ENCODE measurements at places on chromosomes 6 and 20.

DNA sequence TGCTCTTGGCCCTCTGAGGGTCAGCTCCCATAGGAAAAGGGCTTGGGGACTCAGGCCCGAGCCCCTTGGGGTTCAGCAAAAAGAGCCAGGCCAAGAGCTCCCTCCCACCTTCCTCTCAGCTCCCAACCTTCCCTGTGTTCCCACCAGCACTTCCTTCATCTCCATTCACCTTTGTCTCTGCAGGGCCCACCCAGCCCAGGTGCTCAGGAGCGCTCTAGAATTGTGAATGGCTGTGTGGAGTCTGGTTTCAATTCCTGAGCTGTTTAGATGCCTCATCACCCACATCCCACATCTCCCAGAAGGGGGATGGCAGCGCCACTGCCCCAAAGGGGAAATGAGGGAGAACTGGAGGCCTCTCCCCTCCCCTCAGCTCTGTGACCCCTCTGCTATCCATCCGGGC is 7.7 kb downstream of the GRM4 start:
- no peak for DNase-seq

DNA sequence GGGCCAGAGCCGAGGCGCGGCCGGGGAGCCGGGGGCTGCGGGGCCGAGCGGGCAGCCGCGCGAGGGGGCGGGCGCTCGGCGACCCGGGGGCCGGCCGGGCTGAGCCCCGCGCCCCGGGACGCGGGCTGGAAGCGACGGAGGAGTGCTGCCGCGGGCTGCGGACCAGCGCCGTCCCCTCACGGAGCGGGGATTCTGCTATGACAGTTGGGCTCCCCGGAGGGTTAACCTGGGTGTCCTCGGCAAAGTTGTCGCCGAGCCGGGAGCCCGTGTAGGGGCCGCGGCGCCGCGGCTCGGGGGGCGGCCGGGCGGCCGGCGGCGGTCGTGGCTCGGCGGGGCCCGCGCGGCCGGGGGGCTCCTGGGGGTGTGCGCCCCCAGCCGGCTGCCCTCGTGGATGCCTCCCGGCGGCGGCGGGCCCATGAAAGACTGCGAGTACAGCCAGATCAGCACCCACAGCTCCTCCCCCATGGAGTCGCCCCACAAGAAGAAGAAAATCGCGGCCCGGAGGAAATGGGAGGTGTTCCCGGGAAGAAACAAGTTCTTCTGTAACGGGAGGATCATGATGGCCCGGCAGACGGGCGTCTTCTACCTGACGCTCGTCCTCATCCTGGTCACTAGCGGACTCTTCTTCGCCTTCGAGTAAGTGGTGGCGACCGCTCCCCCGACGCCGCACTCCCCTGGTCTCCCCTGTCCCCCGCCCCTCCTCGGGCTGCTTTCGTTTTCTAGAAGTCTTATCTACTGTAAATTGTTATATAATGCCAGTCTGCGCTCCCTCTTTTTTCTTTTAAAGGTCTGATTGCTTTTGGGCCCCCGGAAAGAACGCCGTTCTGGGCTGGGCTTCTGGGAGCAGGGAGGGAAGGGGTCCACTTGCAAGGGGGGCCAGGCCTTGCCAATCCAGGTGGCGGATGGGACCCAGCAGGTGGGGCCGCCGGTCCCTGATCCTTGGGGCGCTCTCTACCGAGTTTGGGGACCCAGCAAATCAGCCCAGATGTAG is 936 bp downstream of the ZDHHC14 start:
- peak; percentile 64 for DNase-seq

GRCh38 chr6:151900256-151900655 is 92.8 kb downstream of the ESR1 start:
- DNase-seq = no peak

DNA sequence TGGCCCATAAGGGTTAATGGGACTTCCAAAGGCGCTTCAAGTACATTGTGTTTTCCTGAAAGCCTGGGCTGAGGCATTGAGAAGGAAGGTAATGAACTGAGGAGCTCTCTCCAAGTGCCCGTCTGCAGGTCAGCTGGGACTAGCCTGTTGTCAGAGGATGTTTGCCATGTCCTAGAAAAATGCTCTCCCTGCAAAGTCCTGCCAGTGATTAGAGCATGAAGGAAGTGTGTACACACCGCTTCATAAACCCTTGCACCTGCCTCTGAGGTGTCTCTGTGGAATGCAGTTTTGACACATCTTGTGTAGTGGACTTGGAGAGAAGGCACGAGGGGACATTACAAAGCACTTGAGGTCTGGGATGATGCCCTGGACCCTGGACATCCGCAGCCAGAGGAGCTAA is 506.7 kb downstream of the KIF16B start:
- DNase-seq = no peak

- no peak for DNase-seq
Observed at GRCh38 chr6:165950316-165950715, 217.3 kb downstream of the TBXT start.

DNA sequence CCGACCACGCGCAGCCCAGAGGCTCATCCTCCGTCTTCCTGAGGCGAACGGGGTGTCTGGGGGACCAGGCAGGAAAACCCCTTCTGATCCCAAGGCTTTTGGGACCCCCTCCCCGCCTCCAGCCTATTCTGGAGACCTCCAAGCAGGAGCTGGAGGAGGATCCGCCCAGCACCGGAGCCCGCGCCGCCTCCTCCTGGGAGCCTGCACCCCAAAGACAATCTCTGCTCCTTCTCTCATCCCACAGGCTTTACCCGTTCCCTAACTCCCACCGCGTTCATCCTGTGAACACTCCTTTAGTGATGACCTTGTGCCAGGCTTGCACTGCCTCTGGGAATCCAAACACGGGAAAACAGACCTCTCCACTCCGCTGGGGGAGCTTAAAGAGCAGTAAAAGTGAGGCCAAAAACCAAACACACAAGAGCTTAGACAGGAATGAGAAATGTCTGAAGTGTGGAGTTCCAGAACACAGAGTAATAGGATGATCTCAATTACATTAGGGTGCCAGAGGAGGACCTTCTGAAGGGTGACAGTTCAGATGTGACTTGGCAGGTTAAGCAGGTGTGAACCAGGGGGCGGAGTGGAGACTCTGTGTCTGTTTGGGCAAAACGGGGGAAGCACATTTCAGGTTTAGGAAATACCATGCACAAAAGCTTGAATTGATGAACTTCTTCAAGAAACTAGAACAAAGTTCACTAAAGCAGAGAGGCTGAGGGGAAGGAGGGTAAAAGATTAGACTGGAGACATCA is 7.6 kb downstream of the HLA-DRB5 start:
- no peak for DNase-seq

GRCh38 chr6:124741341-124741740 is 220.9 kb upstream of the RNF217 start:
- DNase-seq = no peak

GRCh38 chr6:163354085-163354484 is 60.4 kb upstream of the QKI start:
- DNase-seq = no peak

- DNase-seq = no peak
Observed at GRCh38 chr6:62357835-62358234, 71.8 kb upstream of the KHDRBS2 start.

DNA sequence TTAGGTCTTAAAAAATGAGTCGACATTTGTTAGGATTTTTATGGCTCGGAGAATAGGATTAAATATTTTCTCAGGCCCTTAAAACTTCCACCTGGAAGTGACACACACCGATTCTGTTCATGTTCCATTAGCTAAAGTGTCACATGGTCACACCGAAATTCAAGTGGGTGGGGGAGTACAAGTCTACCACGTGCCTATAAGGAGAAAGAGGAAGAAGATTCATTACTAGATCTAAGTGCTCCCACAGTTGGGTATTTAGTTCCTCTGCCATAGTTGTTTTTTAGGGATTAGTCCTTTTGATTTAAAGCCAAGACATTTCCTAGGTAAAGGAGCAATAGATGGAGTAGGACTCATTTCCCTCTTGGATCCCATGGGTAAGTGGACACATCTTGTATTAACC is 4.9 kb upstream of the TOX2 start:
- no peak for DNase-seq

GRCh38 chr6:149267072-149267471 is 50.4 kb upstream of the TAB2 start:
- DNase-seq = no peak

GRCh38 chr20:35904982-35905663 is 49.2 kb downstream of the SCAND1 start:
- no peak for DNase-seq

DNA sequence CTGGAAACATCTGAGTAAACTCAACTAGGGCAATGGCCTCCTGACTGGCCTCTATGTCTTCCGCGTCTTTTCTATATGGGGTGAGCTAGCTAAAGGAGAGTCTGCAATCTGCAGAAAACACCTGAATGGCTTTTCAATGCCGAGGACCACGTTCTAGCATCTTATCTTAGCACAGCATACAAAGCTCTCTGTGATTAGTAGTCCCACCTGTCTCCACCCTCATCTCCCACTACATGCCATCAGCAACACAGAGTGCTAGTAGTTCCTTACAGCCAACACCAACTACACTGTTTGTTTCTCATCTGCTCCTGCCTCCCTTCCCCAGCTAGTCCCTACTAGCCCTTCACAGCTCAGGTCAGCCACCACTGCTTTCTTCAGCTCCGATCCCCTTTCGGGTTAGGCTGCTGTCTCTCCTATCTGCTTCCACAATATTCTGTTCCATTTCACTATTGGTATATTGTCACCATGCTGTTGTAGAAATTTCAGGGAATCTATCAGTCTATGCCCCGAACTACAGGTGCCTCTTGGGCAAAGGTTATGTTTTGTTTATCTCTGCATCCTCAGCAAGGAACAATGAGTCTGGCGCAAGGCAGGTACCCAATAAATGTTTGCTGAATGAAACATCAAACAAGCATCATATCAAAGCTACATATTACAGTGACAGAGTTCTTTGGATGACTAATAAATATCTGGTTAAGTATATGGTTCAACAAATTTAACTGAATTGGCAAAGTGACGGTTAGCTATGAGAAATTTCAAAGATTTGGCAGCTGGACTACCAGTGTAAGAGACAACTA is 12.2 kb downstream of the LYRM4 start:
- DNase-seq = no peak

DNA sequence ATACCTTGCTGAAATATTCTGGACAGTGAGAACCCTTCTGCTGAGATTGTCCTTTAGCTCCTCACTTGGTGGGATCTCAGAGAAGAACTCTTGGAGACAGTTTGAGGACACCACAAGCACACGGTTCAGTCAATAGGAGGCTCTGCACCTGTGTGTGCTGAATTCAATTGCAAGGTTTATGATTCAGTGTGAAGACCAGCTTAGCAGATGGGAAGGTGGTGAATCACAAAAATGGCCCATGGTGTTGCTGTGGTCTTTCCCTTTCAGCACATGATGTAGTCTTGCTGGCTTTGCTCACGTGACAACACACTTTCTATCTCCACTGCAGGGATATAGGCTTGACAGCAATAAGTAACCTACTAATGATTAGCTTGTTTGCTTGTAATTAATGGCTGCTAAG is 270.3 kb downstream of the SLC24A3 start:
- no peak for DNase-seq

- DNase-seq = no peak
Observed at GRCh38 chr6:148580442-148580841, 166.4 kb upstream of the UST start.

GRCh38 chr20:8094850-8095249 is 37.2 kb upstream of the PLCB1 start:
- no peak for DNase-seq

GRCh38 chr6:162203287-162203686 is 524.3 kb downstream of the PRKN start:
- DNase-seq = no peak

GRCh38 chr6:157368359-157369049 is 12.5 kb upstream of the ZDHHC14 start:
- no peak for DNase-seq

DNA sequence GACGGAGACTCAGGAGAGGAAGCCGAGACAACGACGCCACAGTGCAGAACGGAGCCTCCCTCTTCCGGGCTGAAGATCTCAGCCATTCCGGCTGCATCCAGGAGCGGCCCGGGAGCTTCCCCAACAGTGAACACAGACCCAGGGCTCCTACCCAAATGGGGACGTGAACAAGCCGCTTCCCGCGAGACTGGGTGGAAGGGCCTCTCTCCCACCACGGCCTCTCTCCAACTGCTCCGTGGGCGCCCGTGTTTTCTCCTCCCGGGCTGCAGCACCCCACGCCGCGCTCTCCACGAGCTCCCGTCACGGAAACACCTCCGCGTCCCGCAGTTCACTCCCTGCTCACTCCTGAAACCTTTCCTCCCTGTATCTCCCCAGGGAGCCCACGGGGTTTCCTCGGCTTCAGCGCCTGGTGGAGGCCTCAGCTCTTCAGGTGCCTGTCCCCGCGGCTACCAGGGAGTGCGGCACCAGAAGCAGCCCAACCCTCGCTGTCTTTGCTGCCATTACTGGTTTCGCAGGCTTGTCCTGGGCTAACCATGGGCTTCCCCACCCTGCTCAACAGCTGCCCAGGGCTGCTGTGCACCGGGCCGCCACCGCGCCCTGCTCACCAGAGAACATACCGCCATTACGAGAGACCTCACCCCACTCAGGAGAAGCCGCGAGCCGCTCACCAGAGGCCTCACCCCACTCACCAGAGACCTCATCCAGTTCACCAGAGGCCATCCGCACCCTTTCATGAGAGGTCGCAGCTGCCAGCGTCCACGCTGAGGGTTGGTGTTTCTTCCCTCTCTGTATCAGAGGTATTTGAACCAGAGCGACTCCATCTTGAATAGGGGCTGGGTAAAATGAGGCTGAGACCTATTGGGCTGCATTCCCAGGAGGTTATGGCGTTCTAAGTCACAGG is 922.8 kb downstream of the QKI start:
- no peak for DNase-seq

DNA sequence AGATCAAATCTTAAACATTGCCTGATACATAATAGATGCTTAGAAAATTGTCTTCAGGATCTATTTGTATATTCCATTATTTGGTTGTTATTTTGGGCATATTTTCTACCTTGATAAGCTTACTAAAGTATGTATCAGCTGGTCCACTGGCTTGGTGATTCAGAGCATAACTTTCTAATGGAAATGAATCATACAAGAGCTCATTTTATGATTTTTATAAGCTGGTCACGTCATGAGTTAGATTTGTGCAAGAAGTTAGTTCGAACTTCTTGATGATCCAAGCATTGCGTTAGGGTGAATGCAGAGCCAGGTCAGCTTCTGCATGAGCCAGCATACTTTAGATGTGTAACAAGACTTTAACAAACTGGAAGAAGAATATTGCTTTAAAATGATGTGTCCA is 144.5 kb upstream of the FLRT3 start:
- no peak for DNase-seq

DNA sequence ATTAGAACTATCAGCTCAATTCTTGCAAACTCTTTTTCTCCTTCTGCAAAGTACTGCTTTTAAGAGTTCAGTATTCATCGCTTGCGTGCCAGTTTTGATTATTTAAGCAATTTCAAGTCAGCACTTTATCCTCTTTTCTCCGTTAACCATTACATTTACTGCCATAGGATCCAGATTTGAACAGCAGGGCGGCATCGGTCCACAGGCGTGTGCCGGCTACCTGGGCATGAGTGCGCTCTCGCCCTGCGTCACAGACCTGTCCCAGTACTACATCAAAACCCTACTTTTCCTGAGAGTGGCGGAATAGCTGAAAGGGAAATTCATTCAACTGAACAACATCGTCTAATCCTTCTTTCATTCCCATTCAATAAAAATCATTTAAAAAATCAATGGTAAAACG is 53.4 kb downstream of the MYLK4 start:
- no peak for DNase-seq

All from femur (tissue), 1 donor.